Endothelial cell of umbilical vein (primary cell): ENCODE measurements at places on chromosomes 1 and 21. TPM values are rescaled to one million over a fixed set of nuclear protein-coding genes. Genes with fewer than 3 reads are reported as not detected.

DNA sequence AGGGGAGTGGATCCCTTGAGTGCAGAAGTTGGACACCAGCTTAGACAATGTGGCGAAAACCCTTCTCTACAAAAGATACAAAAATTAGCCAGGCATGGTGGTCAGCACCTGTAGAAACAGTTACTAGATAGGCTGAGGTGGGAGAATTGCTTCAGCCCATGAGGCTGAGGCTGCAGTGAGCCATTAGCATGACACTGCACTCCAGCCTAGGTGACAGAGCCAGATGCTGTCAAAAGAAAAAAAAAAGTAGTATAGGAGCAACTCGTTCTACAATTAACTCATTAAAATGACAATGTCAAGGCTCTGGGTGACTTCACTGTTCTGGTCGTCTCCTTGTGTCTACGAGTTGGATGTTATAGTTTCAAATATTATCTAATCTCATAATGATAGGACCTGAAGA, 370.6 kb upstream of the NCAM2 start:
- DNase-seq, result no peak

DNA sequence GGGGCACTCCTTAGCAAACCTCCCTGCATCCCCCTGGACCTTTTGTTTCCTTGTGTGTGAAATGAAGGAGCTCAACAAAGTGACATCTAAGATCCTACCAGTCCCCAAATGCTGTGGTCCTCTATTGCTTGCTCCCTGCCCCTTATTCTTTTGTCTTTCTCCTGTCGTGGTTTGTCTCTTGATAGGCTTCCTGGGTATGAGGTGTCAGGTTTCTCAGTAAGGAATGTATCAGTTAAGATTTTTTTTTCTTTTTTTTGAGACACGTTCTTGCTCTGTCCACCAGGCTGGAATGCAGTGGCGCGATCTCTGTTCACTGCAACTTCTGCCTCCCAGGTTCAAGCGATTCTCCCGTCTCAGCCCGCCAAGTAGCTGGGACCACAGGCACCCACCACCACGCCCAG, 16.8 kb downstream of the CNIH3 start:
- DNase-seq, result no peak

- no peak for DNase-seq
Observed at GRCh38 chr1:26998429-26999300, 5.2 kb downstream of the TRNP1 start.

GRCh38 chr1:112389689-112390088, 6.3 kb upstream of the CTTNBP2NL start:
- peak; percentile 85 for DNase-seq

DNA sequence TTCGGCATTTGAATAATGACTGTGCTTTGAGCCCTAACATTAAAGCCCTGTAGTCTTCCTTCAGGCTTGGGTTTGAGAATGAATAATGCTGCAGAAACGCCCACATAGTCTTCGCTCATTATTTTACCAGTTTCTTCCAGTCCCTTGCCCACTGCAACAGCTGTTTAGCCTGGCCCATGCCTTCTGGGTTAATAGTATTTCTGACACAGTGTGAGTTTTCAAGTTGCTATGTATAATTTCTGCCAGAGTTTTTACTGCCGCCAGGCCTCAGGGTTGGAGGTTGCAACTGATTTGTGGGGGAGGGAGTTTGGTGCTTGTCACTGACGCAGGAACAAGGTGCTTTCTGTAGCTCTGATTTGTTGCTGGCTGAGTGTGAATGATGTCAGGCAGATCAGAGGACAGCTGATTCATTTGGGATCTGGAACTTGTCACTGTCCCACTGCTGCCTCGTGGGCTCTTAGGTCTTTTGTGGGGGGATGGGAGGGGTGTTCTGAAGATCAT, 109.8 kb downstream of the MAST2 start:
- DNase-seq, result no peak

Gene COL11A1
- not detected in 2 replicates for total RNA-seq

DNA sequence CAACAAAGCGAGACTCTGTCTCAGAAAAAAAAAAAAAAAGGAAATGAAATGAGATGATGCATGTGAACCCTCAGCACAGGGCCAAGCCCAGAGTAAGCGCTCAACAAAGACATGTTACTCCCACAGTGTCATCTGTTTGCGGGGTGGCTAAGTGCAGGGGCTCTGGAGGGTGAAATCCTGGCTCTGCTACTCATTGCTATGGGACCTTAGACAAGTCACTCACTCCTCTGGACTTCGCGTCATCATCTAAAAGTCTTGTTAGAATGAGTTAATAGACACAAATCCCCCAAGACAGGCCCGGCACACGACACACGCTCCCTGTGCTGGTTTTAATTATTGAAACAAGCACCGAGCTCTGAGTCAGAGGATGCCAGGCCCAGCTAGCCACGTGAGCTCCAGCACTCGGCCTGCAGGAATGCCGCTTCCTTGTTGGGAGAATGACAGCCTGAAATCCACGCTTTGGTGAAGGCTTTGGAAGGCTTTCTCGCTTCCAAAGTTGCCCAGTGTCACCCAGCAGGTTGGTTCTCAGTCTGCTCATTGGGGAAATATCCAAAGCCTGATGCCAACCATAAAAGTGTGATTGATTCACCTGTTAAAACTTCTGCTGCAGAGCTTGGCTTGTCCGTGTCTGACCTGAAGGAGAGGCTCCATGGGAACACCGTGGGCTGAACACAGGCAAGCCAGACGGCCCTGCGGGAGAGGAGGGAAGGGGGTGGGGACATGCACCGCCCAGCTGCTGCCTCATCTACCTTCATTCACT, 36.7 kb upstream of the TARDBP start:
- no peak for DNase-seq

Gene OR2L13
- not detected in 2 replicates for total RNA-seq

DNA sequence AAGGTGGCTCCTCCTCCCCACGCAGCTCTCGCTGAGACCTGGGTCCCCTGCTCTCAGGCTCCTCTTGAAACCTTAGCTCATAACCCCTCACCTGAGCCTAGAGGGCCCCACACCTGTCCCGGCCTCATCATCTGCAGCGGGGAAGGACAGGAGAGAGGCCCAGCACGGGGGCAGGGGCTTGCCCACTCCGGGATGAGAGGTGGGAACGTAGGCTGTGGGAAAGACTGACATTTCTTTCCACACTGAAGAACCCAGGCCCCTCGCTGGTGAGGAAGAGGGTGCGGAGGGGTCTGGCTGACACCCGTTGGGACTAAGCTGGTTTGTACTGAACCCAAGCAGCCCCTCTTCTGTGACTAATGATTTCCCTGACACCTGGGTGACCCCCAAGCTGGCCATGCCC, 14.0 kb upstream of the NES start:
- no peak for DNase-seq

- no peak for DNase-seq
Observed at GRCh38 chr1:91635763-91636162, 135.1 kb downstream of the CDC7 start.

DNA sequence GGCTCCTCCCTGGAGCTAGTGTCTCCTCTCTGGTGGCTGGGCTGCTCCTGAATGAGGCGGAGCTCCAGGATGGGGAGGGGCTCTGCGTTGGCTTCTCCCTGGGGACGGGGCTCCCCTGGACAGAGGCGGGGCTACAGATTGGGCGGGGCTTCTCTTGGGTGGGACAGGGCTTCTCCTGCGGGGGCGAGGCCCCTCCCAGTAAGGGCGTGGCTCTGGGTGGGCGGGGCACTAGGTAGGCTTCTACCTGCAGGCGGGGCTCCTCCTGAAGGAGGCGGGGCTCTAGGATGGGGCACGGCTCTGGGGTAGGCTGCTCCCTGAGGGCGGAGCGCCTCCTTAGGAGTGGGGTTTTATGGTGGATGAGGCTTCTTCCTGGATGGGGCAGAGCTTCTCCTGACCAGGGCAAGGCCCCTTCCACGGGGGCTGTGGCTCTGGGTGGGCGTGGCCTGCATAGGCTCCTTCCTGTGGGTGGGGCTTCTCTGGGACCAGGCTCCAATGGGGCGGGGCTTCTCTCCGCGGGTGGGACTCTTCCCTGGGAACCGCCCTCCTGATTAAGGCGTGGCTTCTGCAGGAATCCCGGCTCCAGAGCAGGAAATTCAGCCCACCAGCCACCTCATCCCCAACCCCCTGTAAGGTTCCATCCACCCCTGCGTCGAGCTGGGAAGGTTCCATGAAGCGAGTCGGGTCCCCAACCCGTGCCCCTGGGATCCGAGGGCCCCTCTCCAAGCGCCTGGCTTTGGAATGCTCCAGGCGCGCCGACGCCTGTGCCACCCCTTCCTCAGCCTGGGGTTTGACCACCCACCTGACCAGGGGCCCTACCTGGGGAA, 22.7 kb upstream of the ARF1 start:
- peak; percentile 23 for DNase-seq
